B cell (primary cell): ENCODE measurements at places on chromosomes 1 and 21.

- DNase-seq: peak; percentile 48
Measured at GRCh38 chr1:66342707-66343106, 191.2 kb upstream of the SGIP1 start.

DNA sequence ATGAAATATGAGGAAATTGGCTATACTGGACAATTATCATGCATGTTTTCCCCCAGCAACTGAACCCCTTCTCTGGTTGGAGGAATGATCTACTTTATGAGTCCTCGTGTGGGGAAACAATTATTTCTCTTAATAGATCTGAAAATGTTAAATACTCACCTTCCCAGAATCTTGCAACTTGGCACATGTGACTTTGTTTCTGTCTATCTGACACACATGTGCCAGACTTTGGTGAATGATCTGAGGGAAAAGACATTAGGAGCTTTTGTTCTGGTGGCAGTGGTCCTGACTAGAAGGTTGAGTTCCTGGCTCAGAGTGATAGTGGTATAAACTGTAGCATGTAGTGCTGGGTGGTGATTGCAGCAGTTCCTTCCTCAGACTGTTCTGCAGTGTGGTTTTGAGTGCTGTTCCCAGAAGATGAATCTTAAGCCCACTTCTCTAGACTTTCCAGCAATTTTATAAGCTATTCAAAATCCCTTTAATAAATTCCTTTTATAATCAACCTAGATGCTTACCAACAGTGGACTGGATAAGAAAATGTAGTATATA, 59.3 kb upstream of the B3GALNT2 start:
- no peak for DNase-seq

GRCh38 chr1:185258676-185259075, 58.4 kb downstream of the IVNS1ABP start:
- DNase-seq: no peak

GRCh38 chr1:31497601-31498000, 78.7 kb upstream of the TINAGL1 start:
- no peak for DNase-seq

- no peak for DNase-seq
Measured at GRCh38 chr1:84603223-84603622, 29.0 kb upstream of the CTBS start.

GRCh38 chr1:153598309-153599172, 14.4 kb downstream of the S100A16 start:
- DNase-seq: peak; percentile 91

DNA sequence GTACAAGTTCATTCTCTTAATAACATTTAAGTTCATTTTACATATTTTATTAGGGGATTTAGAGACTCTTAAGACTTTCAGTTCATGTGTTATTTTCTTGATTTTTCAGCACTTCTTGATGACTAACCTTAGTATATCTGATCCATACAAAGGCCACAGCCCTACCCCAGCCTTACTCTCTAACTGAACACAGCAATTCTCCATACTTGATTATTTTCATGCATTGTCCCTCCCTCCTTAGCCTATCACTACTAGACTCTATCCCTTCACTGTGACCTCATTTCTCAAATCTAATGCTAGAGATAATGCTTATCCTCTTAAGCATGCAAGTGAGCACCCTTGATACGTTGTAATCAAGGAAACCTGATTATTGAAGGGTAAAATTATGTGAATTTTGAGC, 15.2 kb downstream of the PRKAA2 start:
- no peak for DNase-seq

DNA sequence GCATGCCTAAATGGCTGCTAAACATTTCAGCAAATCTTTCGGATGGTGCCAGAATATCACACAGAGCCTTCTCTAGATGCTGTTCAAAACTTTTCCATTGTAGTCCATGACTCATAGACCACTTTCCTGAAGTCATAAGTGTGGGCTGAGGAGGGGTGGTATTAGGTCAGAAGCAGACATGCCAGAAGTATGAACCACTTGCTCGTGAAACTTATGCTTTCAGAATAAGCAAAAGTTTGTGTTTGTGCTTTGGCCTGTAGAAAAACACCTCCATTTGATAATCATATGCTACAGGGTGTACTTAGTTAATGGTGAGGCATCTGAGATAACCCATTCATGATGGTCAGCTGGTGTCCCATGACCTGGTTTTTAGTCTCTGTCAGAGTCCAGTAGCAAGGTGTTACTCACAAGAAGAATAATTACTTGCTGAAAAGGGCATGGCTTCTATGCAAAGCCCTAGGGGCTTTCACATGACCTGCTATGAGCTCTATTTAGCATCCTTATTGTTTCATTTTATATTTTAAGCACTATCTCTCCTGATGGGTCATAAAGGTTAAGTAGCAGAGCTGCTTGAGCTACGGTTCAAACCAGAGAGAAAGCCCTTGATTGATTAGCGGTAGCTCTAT, 183.1 kb upstream of the IVNS1ABP start:
- DNase-seq: no peak

- DNase-seq: peak; percentile 91
Measured at GRCh38 chr1:234608911-234609690, 877 bp downstream of the IRF2BP2 start.

DNA sequence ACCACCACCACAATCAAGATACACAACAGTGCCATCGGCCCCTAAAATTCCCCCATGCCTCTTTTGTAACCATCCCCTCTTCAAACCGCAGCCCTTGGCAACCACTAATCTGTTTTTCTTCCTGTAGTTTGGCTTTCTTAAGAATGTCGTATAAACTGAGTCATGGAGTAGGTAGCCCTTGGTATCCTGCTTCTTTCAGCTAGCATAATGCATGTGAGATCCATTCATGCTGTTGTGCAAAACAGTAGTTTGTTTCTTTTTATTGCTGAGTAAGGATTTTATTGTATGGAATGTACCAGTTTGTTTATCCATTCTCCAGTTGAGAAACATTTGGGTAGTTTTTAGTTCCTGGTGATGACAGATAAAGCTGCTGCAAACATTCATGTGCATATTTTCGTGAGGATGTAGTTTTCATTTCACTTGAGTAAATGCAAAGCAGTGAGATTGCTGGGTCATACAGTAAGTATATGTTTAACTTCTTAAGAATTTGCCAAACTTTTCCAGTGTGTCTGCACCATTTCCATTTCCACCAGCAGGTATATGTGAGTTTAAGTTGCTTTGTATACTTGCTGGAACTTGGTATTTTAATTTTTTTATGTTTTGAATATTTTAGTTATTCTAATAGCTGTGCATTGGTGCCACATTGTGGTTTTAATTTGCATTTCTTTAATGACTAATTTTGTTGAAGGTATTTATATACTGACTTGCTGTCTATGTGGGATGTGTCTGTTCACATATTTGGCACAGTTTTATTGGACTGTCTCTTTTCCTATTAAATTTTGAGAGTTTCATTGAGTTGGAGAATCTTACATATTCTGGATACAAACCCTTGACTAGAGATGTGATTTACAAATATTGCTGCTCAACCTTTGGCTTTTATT, 148.4 kb upstream of the MAP1LC3C start:
- DNase-seq: no peak

- no peak for DNase-seq
Measured at GRCh38 chr1:237115035-237115434, 73.1 kb downstream of the RYR2 start.

- no peak for DNase-seq
Measured at GRCh38 chr21:20353351-20353750, 644.9 kb upstream of the NCAM2 start.

DNA sequence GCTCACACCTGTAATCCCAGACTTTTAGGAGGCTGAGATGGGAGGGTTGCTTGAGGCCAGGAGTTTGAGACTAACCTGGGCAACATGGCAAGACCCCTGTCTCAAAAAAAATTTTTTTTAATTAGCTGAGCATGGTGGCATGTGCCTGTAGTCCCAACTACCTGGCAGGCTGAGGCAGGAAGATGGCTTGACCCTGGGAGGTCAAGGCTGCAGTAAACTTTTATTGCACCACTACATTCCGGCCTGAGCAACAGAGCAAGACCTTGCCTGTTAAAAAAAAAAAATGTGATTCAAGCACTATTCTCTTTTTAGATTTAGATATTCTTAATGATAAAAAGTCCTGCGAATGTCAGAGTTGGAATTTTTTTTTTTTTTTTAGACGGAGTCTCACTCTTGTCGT, 102.5 kb upstream of the L1TD1 start:
- no peak for DNase-seq

GRCh38 chr1:110420023-110420662, 12.6 kb upstream of the LAMTOR5 start:
- no peak for DNase-seq

DNA sequence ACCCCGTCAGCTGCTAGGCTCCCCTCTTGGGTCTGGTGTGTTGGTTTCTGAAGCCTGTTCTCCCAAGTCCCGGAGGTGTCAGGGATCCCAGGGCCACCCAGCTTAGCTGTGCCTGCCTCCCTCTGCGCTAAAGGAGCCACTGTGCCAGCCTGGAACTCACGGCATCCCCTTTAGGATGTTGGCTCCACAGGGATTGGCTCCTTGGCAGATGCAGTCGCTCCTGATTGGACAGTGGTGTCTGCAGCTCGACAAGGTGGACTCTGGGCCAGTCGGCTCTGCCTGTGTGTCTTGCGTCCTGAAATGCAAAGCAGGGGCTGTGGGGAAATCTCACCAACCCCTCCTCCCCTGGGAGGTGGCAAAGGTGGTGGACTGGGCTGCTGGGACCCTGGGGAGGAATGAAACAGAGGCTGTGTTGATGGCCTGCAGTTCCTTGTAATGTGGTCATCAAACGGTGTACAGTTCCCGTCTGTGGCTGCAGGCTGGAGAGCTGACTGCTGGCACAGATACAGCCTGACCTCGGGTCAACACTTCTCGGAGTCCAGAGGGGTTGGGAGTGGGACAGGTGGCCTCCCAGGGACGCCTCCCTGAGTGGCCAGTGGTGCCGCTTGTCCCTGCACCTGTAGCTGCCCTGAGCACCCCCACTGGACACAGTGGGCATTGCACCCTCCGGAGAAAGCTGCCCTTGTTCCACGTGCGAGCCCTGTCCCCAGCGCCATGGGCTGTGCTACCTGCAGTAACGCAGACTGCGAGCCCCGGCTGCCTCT, 11.5 kb upstream of the KCNAB2 start:
- peak; percentile 43 for DNase-seq

DNA sequence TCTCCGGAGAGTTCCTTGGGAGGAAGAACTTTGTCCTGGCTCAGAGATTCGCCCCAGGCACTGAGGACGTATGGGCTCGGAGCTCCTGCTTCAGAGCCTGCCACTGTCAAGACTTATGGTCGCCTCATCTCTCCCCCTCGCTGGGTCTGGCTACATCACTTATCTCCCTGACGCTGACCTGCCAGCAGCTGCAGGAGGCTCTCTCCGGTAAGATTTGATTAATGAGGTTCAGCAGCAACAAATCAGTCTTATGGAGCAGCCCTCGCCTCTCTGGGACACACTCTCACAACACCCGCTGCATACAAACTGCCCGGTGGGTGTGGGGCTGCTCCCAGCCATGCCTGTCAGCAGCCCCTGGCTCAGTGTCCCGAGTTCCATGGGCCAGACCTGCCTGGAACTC, 297.8 kb downstream of the RRAGC start:
- no peak for DNase-seq

- DNase-seq: no peak
Measured at GRCh38 chr1:7495962-7496361, 275.1 kb upstream of the VAMP3 start.

DNA sequence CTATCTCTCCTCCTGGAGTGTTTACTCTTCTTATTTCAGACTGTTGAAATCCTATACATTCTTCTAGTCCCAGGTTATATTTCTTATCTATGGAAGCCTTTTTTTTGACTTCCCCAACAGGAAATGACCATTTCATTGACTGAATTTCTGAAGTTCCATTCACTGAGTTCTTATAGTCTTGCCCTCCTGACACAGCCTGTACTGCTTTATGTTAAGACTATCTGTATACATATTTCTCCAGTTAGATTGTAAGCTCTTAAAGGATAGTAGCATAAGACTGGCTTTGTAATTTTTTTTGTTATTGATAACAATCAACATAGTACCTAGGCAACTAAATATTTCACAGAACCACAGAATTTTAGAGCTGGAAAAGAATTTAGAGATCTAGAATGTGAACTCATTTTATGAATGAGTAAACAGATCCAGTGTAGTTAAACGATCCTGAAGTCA, 14.9 kb upstream of the MACF1 start:
- no peak for DNase-seq

DNA sequence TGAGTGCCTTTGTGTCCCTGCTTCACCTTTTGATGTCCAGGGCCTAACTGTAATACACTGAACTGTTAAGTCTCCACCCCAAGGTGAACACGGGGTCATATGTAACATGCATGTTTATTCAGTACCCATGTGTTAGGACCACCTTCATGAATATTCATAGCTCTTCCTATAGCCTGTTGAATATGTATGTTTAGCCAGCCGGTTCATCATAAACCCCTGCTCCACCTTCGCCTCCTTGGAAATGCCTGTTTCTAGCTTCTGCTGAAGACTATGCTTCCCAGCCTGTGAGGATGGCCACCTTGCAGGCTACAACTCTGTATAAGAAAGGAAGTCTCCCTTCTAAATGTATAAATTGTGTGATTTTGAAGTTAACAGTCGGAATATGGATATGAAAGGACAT, 69.3 kb downstream of the C1orf94 start:
- no peak for DNase-seq

GRCh38 chr1:96388421-96389310, 332.9 kb upstream of the PTBP2 start:
- DNase-seq: no peak

DNA sequence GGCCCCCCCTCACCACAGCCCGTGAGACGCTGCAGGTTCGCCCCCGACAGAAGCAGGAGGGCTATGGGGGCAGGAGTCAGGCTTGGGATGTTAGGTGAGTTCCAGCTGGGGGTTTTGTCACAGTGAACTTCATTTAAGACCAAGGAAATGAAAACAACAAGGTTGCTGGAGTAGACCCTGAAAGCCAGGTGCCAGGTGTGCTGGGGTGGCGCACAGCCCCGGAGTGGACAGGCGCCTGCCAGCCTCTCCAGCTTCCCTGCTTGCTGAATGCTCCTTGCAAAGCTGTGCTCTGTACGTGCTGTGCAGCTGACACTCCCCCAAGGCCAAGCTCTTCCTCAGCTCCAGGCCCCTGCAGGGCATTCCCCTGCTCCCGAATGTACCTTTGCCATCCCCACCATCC, 102.4 kb downstream of the PGBD5 start:
- DNase-seq: no peak

- no peak for DNase-seq
Measured at GRCh38 chr1:67053535-67053784, 488 bp downstream of the SLC35D1 start.

DNA sequence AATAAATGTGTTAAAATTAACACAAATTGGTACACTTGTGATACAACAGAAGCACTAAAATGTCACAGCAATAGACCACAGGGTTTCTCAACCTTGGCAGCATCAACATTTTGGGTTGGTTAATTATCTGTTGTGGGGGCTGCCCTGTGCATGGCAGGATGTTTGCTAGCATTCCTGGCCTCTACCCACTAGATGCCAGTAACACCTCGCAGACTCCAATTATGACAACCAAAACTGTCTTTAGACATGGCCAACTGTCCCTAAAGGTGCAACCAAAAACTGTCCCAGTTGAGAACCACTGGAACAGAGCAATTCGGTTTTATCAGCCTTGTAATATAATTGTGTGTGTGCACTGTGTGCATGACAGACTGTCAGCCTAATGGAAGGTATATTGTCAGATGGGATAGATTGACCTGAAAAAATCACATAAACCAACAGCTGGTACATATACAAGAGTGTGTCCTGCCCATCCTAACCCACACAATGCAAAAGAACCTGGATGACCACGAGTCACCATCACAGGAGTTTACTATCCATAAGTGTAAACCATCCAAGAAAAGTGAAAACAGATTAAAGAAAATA, 13.5 kb upstream of the ERG start:
- DNase-seq: no peak
